Fibroblast of skin of right quadriceps (primary cell): ENCODE measurements at places on chromosomes 7 and 10.

DNA sequence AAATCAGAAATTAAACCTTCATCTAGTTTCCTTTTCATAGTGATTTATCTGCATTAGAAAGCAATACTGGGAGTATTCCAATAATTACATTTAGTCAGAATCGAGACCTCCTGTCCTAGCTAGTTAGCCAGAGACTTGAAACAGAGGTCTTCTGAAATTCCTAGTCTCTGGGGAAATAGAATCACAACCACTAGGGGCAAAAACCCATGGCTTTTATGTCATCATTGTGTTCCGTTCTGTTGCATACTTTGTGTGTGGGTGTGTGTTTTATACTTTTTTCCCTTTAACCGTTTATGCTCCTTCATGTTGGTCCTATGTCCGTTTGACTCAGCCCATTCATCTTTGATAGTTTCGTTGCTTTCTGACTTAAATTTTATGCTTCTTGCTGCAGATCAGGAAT, 79.8 kb downstream of the RALA start:
- DNase-seq = no peak

DNA sequence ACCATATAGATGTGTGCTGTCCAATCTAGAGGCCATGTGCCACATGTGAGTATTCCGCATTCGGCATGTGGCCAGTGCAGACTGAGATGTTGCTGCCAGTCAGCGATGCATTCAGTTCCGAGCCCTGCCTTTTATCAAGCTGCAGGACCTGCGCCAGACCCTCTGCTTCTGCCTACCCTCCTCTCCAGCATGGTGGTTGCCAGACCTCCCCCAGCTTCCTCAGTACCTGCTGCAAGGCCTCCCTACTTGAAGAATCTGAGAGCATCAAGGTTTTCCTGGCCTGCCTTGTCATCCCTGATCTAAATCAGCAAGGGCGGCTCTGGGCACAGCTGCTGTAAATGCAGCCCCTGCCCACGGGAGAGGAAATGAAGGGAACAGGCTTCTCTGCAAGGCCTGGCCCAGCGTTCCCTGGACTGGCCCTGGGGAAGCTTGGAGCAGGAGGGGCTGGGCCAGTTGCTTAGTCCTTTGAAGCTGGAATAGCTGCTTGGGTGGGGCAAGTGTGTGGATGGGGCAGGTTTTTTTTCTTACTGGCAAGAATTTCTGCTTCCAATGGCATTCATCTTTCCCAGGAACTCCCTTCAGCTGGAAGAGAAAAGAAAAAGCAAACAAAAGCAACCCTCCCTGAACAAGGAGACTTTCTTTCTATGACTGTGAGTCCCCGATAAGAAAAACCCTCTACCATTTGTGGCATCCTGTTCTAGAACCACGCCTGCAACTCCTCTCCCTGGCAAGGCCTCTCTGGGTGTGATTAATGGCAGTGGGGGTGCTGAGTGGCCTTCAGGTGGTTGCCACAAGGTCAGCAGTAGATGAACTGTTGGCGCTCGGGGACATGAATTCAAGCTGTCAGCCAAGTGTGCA, 93.0 kb downstream of the NHLRC2 start:
- no peak for DNase-seq

DNA sequence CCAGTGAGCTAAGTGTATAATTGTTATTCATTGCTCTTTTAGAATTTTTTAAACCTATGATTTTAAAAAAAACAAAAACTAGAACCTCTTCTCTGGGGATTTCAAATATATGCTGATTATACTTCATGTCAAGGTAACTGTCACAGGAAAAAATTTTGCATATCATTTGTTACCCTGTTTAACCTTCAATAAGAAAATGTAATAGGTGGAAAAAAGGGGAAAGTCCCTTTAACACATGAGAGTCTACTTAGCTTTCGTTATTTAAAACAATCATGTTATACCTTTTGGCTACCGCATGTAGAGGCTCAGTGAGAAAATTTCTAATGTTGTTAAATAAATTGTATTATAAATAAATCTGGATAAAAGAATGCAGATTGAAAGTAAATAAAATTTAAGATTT, 190.1 kb upstream of the AKR1E2 start:
- no peak for DNase-seq

GRCh38 chr10:128300290-128300824, 174.1 kb upstream of the MKI67 start:
- no peak for DNase-seq

DNA sequence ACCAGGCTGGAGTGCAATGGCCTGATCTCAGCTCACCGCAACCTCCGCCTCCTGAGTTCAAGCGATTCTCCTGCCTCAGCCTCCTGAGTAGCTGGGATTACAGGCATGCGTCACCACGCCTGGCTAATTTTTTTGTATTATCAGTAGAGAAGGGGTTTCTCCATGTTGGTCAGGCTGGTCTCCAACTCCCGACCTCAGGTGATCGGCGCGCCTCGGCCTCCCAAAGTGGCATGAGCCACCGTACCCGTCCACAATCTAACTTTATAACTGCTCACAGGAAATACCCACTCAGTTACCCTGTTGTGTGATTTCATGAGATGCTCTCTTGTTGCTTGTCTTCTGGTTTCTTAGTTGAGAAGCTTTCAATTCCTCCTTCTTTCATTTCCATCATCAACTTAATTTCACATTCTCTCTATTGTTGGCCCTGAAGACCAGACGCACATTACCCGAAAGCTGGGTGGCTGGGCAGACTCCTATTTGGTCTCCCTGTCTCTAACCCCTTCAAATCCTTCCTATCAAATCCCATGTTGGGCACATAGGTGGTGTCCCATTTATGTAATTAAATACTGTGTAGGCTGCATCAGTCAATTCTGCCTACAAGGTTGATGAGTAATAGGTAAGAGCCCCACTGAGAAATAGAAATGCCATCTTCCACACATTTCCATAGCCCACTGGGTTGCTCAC, 1.1 kb upstream of the GSTO2 start:
- no peak for DNase-seq

- DNase-seq = no peak
Observed at GRCh38 chr10:7817984-7818294, 366 bp upstream of the TAF3 start.

GRCh38 chr10:13784067-13784466, 197.3 kb downstream of the PRPF18 start:
- DNase-seq = peak; percentile 34

GRCh38 chr7:51366930-51367613, 50.5 kb upstream of the COBL start:
- peak; percentile 17 for DNase-seq

DNA sequence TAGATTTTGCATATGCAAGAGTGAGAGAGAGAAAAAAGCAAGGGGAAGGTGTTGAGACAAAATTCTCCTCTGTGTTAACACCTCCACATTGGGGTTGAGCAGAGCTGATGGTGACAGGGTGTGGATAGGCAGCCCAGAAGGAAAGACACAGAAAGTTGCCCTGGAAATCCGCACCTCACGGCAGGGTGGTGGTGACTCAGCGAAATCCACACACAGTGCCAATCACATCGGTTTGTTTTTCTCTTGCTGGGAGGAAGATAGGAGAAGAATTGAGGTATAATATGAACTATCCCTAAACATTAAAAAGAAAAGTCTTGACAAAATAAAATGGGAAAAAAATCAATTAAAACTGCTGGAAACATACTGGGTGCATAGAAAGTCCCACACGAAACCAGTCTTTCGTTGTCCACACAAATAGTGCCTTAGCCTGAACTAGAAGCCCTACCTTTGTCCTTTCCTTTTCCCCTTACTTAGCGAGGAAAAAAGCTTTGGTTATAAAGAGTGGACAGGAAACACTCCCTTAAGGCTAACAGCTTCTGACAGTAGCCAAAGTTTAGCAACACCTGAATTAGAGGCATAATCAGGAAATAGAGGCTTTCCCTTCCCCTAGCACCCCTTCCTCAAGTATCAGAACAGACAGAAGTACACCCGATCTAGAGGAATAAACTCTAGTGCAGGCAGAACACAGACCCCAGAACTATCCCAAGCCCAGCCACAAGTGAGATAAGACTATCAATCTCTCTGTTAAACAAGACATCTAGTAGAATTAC, 39.2 kb upstream of the DNAJC1 start:
- DNase-seq = no peak

GRCh38 chr10:55144001-55144400, 343.0 kb upstream of the PCDH15 start:
- peak; percentile 47 for DNase-seq

GRCh38 chr10:44039599-44039998, 345.3 kb downstream of the CXCL12 start:
- DNase-seq = no peak

- DNase-seq = no peak
Observed at GRCh38 chr7:25989140-25989705, 162.8 kb upstream of the NFE2L3 start.

DNA sequence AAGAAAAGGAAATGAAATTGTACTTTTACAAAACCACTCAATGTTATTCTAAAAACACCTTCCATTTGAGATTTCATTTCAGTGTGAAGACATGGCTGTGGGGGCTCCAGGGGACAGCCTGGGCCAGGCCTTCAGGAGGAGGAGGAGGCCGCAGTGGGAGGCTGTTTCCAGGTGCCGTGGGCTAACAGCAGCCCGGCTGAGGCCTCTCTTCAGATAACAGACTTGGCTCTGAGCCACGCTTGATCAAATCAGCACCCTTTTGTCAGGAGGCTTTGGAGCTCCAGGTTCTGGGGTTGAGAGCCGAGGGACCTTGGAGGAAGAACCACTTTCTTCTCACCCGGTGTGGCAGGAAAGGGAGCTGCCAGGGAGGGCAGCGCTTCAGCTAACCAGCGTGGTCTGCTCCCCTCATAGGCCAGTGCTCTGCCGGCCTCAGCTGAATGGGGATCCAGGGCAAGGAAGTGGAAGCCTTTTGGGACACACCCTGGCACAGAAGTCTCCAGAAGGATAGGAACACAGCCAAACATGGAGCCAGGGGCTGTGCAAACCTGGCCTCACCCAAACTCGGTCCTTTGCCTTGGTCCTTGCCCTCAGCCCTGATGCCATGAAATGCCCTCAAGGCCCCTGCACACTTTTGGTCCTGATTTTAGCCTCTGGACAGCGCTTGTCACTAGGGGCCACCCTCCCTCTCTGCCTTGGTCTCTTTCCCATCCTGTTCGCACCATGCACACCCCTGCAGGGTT, 23.5 kb upstream of the CHST15 start:
- DNase-seq = no peak

- DNase-seq = no peak
Observed at GRCh38 chr7:20647036-20647435, 31.6 kb downstream of the ABCB5 start.

- DNase-seq = peak; percentile 51
Observed at GRCh38 chr10:31912898-31913850, 15.5 kb downstream of the ARHGAP12 start.

GRCh38 chr7:41130086-41130485, 572.8 kb downstream of the INHBA start:
- no peak for DNase-seq

GRCh38 chr10:515674-516073, 173.8 kb downstream of the DIP2C start:
- no peak for DNase-seq

- DNase-seq = no peak
Observed at GRCh38 chr10:77546042-77546441, 91.6 kb downstream of the KCNMA1 start.

DNA sequence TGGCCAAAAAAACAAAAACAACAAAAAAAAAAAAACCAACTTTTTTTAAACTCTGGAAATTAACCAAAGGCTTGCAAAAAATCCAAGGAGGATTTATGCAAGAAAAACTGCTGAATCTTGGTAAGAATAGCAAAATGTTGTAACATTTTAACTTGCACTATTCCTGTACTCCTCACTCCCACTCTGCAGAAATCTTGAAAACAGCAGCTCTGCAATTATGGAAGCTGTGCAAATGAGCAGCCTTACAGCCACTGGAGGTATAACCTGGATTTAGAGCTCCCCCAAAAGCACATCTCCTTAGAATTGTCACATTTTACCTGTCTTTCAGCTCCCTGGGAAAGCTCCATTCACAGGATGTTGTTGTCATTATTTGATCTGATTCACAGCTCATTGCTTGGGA, 41.8 kb upstream of the LRGUK start:
- no peak for DNase-seq
